Stimulated activated naive CD4-positive, alpha-beta T cell treated with Interleukin-2 at 50 U/mL for 16 hours (primary cell): ENCODE measurements at places on chromosomes 2 and 18.
A peak's percentile ranks its signal among the peaks of the same experiment; 100 is the strongest.

- DNase-seq, result no peak
These were observed at the start of gene CTAGE1 for GRCh38 chr18:22417496-22418188. CTAGE1 (minus strand) TSS chr18:22417915; CDS start chr18:22417811, 104 bp downstream.

GRCh38 chr2:129914538-129915302 is 64.7 kb upstream of the RAB6C start:
- DNase-seq, result no peak

DNA sequence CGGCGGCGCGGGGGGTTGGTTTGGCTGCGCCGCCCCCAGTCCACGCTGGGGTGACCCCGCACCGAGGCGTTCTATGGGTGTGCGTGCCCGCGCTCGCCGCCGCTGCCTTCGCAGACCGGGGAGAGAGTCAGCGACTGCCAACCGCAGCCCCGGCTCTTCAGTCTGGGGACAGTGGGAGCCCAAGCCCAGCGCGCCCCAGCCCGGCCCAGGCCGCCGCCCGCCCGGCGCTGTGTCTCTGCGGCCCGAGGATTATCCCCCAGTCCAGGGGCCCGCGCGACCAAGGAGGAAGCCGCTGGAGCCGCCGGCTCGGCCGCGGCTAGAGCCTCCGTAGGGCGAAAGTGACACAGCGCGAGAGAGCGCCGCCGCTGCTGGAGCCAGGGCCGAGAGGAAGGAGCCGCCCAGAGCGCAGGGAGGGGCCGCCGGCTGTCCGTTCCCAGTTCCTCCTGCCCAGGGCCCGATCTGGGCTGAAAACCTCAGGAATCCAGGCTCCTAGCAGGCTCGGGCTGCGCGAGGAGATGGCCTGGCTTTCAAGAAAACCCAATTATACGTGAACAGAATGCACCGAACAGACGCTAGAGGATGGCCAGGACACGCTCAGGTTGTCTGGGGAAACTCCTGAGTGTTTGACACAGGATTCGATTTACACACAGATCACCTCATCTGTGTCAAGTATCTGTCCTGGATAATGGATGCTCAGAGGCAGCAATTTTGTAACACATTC is 2.4 kb downstream of the CTIF start:
- DNase-seq, result peak; percentile 5

- DNase-seq, result no peak
These were observed 3.9 kb downstream of the INPP4A start for GRCh38 chr2:98448441-98449145.

GRCh38 chr2:121736140-121736461 is 574 bp downstream of the NIFK start:
- DNase-seq, result no peak

DNA sequence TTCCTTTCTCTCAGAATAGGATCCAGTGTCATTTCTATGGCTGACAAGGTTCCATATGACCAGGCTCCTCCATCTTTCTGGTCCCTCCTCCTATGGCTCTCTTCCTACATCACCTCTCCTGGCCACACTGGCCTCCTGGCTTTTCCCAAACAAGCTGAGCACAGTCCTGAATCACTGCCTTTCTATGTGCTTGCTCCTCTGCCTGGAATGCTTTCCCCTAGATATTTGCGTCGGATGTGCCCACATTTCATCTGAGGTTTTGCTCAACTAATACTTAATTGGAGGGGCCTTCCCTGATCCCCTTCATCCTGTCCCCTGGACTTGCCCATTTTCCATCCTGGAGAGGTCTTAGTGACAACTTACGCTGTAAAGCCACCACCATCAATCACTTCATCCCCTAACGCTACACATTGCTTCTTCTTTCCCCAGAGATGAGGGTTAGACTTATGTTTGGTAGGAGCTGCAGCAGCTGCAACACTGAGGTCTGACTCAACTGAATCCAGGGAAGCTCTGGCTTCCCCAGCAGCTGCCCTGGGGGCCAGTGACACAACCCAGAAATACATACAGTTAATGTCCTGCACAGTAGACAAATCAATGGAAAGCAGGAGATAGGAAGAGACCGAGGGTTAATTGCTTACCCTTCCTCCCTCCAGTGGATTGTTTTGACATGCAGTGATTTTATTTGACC is 42.9 kb downstream of the QPCT start:
- DNase-seq, result no peak

- no peak for DNase-seq
These were observed 79.1 kb upstream of the TANC1 start for GRCh38 chr2:158889135-158889853.

GRCh38 chr2:25690058-25690457 is 16.7 kb upstream of the DTNB start:
- DNase-seq, result no peak

GRCh38 chr2:86223140-86223926 is 24.1 kb downstream of the MRPL35 start:
- no peak for DNase-seq

DNA sequence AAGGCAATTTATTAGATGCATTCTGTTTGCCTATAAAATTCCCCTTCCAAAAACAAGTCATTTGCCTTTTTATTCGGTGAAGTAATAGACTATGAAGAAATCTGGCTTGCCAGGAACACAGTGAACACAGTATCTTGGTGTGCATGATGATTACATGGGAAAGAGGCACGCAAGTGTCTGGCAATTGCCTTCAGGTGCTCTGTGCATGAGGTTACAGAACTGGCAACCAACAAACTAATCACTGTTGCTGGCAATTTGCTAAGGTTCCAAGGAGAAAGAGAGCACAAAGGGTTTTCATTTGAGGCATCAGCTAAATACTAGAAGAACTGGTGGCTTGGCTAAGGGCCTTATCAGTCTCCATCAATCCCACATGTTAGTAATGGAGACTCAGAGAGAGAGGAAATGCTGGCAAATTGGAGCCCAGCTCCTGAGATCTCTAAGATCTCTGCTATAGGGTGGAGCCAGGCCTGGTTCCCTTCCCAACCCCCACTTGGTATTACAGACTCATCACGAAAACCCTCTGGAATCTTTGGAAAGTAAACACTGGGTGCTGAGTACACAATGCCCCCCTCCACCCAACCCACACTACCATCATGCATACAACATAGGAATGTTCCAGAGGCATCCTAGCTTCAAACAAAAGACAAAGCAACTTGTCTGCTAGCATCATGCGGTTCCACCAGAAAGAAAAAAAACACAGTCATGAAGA is 10.4 kb downstream of the RNF152 start:
- DNase-seq, result no peak

DNA sequence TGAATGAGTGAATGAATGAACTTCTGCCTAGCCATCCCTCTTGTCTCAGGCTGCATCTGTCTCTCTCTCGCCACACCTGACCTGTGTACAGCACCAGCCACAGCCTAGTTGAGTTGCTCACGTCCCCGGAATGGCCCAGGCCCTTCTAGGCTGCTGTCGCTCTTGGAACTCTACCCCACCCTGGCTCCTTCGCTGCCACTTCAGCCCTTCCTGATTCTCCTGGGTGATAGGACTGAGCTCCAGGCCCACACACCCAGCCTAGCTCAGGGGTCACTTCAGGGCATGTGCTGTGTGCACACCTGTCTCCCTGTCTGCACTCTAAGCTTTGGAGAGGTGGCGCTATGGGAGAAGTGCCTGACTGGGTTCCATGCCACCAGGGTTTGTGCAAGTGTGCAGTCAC is 236.6 kb downstream of the GLI2 start:
- no peak for DNase-seq

DNA sequence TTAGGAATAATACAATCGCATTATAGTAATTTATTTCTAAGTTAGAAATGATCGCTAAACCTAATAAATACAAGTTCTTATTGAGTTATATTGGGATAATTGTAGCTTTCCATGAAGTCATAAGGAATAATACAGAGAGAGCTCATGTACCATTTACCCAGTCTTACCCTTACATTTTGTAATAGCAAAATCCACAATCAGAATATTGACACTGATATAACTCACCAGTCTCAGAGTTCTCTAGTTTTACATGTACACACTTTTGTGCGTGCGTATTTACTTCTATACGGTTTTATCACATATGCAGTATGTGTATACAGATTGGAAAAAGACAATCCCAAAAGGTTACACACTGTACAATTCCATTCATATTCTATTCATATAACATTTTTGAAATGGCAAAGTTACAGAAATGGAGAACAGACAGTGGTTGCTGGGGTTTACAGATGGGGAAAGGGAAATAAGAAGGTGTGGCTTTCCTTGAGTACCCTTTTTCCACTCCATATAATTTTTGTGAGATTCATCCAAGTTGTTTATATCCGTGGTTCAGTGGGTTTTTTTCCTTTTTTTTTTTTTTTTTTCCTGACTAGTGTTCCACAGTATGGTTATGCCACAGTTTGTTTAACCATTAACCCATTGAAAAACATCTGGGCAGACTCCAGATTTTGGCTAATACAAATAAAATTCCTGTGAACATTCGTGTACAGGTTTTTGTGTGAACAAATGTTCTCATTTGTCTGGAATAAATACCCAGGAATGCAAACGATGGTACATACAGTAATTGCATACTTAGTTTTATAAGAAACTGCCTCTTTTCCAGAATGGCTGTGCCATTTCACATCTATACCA is 117.2 kb downstream of the HNMT start:
- DNase-seq, result no peak

DNA sequence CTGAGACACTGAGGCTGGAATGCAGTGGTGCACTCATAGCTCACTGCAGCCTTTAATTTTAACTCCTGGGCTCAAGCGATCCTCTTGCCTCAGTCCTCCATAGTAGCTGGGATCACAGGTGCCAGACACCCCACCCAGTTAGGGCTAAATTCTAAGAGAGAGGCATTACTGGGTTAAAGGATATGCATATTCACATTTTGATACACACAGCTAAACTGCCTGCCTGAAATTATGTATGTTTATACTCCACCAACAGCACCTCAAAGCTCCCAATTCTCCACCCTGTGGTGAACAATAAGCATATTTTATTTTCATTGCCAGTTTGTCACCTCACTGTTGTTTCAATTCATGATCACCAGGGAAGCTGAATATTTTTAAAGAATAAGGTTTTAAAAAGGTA is 18.7 kb upstream of the MCM6 start:
- no peak for DNase-seq

GRCh38 chr2:230765611-230766300 is 53.1 kb downstream of the CAB39 start:
- no peak for DNase-seq

DNA sequence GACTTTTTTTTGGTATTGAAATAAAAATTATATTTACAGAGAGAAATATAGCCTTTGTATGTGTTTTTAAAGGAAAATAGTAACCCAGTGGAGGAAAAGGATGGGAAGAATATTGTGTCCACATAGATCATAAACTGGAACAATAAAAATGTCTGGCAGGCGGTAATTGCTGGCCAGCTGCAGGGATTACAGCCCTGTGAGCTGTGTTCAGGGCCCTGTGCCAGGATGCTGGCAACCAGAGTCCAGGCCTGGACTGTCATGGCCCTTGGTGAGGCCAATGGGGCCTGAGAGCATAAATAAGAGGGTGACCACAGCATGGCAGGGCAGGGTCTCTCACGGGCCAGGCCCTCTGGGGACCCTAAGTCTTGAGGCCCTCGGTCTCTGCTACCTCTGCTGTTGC is 171.2 kb downstream of the ACOXL start:
- no peak for DNase-seq

- DNase-seq, result no peak
These were observed 124.1 kb upstream of the KLHL14 start for GRCh38 chr18:32896776-32897547.

DNA sequence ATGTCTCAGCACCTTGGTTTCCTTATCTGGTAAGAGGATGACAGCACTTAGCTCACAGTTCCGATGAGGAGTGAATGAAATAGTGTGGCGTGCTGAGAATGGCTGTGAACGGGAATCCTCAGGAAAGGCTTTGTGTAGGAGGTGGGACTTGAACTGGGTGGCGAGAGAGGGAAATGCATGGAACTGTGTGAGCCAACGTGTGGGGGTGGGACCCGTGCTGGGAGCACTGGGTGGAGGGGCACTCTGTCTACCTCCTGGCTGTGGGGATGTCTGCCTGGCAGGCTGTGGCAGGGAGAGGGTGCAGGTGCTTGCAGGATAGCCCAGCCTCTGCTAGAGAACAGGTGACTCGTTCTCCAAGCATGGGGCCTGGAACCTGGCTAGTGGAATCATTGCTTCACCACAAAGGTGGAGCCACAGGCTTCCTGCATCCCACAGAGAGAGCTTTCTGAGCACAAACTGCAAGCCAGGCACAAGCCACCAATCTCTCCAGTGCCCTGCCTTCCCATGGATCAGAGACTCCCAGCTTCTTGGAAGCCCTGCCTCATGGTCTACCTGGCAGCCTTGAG is 145.2 kb downstream of the CELF4 start:
- DNase-seq, result no peak

DNA sequence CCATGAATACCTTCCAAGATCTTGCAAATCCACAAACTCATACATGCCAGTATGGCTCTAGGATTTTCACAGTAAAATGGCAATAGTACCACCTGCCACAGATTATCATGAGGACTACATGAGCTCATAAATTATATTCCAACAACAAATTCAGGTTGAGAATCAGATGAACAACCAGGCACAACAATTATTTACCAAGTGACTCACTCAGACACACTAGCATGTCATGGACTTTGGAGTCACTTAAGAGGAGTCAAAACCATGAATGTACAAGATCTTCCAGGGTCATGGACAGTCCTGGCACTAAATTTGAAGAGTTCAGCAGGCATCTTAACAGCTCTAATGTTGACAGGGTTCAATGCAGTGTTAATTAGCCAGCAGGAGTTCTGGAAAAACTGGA is 34.4 kb upstream of the BZW1 start:
- DNase-seq, result no peak

DNA sequence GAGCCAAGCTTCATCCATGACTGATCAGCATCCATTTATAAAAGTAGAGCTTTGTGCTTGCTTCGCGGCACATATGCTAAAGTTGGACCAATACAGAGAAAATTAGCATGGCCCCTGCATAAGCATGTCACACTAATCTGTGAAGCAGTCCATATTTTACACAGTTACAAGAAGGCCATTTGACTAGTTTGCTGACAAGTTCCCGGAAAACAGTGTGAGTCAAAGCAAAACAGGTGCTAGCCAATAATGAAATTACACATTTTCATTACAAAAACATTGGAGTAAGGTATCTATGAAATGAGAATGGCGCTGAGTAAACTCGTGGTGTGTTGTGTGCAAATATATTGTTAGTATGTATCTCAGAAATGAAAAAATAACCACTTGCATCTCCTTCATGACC is 4.7 kb downstream of the ANKRD62 start:
- no peak for DNase-seq

DNA sequence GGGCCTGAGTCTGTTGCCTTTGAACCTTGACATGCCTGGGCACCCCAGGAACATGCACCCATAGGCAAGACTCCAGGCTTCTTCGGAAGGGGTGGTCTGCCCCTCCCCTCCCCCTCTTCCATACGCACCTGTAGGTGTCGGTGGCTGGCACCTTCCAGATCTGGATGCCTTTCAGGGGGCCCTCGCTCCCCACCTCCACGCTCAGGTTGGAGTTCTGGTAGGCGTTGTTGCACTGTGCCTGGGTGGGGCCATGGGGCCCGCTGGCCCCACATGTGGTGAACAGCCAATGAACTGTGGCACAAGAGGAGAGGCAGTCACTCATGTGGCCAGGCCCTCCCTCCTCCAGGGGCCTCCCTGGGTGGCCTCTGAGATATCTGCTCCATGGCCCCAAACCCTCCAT is 135.8 kb downstream of the CLIP4 start:
- no peak for DNase-seq
